NAMALWA (cell line): ENCODE measurements at places on chromosomes 7 and 10.
A peak's percentile ranks its signal among the peaks of the same experiment; 100 is the strongest.

- DNase-seq, result no peak
These were observed 704.9 kb upstream of the LRRN3 start for GRCh38 chr7:110386006-110386405.

GRCh38 chr7:50486512-50486911 lies 36.4 kb upstream of the FIGNL1 start:
- no peak for DNase-seq

GRCh38 chr10:128811511-128811910 lies 655.5 kb upstream of the MGMT start:
- no peak for DNase-seq

DNA sequence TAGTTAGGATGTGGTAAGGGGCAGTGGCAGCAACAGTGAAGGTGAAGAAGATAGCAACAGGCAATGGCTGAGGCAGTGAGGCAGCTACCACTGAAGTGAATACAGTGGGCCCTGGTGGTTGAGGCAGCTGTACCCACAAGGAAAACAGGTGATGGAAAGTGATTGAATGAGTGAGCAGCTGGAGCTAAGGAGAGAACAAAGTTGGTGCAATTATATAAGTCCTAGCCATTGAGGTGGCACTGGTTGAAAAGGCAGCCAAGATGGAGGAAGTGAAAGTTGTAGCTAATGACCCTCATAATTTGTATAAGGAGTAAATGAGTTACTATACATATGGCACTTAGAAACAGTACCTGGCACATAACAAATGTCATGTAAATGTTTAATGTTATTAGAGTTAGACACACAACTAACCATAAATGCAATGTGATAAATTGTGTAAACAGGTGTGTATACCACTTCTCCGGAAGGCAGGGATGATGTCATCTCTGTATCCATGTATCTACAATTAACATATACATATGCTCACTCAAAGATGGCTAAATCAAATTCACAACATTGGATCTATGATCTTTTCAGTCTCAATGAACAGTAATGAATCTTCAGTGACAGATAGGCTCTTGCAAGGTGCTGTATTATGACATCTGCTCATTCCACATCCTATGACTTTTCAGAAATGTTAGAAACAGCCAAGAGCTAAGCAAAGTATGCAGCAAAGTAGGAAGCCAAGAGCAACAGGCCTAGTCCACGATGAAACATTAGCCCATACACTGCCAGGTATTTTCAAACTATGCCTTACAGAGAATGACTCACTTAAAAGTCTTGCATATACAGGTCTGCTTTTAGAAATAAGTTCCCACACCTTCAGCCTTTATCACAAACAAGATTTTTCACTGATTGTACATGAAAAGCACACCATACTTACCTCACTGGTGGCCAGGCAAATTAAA lies 10.7 kb downstream of the XPNPEP1 start:
- peak; percentile 92 for DNase-seq

DNA sequence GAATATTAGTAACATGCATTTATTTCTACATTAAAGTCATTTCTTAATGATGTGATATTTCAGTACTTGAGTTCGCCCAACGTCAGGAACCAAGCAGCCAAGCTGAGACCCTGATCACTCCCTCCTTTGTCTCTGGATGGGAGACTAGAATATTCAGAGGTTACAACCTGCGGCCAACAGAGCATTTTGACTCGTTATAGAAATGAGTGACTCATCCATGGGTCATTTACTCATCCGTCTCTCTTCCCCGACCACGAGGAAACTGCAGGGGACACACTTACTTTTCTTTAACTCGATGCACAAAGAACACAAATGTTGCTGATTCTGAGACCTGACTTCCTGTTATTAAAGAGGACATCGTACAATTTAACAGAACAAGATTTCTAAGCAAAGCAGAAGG lies 343.3 kb downstream of the FRMD4A start:
- DNase-seq, result no peak

DNA sequence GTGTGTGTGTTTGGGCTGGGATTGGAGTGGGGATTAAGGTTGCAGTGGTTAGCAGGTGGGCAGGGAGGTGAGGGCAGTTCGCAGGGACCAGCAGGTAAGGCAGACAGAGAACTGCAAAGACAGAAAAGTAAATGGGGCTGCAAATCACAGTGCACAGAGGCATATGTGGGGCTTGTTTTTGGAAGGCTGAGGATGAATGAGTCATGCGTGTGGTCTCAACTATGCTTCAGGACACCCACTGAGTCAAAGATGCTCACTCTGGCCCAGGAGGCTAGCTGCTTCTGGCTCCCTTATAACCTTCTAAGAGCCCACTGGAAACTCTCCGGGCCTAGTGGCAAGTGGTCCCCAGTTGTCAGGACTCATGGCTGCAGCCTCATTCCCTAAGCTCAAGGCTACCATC lies 118.2 kb downstream of the ZNF248 start:
- DNase-seq, result no peak

DNA sequence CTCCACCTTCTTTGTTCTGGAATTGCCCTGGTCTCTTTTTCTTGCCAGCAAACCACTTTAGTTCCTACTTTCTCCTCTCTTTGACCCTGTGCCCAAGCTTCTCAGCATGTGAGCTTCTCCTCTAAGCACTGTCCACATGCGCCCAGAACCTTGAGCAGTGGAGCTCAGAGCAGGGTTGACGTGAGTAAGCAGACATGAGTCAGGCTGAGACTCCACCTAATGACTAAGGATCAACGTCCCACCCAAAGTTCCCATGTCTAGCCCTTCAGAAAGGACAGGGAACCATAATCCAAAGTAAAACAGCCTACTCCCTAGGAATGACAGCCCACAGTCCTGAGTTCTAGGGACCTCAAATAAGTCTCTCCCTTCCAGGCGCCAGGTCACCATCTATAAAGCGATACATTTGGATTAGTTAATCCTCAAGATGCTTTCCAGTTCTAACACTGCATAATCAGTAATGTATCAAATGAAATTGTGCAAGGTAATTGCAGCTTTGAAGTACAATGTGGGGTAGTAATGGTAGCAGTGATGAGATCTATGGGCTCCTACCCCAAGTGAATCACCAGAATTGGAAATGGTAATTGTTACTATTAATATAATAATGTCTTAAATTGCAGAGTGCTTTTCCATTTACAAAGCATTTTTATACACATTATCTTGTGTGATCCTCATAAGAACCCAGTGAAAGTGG lies 44.5 kb downstream of the KCNMA1 start:
- DNase-seq, result no peak

GRCh38 chr7:74405191-74405898 lies 48.4 kb upstream of the GTF2IRD1 start:
- DNase-seq, result peak; percentile 63

- DNase-seq, result no peak
These were observed 394.0 kb downstream of the THSD7A start for GRCh38 chr7:11437994-11438393.

DNA sequence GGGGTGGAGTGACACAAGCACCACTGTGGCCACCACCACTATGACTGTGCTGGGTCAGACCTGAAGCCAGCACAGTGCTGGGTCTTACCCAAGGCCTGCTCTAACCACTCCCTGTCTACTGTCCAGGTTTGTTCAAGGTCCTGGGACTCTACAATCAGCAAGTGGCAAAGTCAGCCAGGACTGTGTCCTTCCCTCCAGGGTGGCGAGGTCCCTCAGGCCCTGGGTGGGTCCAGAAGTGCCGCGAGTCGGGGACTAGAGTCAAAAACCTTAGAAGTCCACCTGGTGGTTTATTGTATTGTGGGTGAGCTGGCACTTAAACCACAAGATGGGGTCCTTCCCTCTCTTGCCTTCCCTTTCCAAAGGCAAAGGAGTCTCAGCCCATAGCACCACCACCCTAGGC lies 30.8 kb upstream of the AGR3 start:
- DNase-seq, result no peak

GRCh38 chr7:27202018-27202861 lies 2.3 kb upstream of the HOXA13 start:
- no peak for DNase-seq

- no peak for DNase-seq
These were observed 83.1 kb downstream of the FZD1 start for GRCh38 chr7:91347290-91347689.

- no peak for DNase-seq
These were observed 100.8 kb upstream of the STK17A start for GRCh38 chr7:43481902-43482678.

GRCh38 chr10:102627736-102628293 lies 16.5 kb upstream of the TRIM8 start:
- no peak for DNase-seq

- no peak for DNase-seq
These were observed 18.0 kb upstream of the XPNPEP1 start for GRCh38 chr10:109941236-109941862.

DNA sequence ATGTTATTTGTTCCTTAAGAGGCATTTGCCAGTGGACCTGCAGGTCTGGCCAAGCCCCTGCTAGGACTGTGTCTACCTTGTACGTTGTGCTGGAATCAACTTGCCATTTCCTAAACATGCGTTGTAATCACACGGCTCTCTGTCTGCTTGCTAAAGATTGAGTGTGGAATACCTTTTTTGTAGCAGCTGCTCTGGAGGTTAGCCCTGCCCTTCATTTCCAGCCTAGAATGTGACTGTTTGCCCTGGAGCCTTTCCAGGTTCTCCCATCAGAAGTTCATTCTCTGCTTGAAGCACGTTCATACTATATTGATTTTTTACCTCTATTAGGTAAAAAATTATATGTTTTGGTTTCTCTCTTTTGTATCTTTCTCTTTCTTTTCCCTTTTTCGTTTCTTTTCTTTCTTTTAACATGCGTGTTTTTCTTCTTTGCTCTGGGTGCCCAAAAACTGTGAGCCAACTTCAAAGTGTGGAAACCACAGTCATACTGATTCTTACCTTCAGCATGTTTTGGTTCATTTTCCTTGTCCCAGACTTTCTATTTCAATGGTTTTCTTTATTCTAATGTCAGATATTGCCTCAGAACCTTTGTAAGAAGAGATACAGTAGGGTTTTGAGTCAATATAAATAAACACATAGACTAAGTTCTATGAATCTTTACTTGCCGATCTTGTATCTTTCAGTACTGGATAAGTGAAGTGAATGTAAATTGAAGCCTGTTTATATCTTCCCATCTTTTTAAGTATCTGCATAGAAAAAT lies 111.9 kb upstream of the RPA3 start:
- no peak for DNase-seq

- no peak for DNase-seq
These were observed 212.0 kb upstream of the TBX20 start for GRCh38 chr7:35465791-35466336.

GRCh38 chr7:71491336-71491735 lies 359.4 kb downstream of the GALNT17 start:
- DNase-seq, result no peak

DNA sequence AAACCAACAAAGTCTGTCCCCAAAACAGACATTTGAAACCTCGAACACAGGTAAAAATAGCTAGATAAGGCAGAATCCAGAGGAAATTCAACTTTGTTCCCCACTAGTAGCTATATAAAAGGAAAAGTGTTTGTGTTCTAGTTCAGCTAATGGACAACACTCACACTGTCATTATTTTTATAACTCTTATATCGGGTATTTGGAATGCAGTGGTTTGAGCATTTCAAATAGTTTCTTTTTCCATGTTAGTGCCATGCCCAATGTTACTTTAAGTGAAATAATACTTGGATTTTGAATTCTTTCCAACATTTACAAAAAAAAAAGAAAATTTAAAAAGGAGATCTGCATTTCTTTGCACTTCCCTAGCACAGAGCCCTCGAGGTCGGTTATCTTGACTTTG lies 213.6 kb downstream of the DOCK4 start:
- DNase-seq, result no peak

DNA sequence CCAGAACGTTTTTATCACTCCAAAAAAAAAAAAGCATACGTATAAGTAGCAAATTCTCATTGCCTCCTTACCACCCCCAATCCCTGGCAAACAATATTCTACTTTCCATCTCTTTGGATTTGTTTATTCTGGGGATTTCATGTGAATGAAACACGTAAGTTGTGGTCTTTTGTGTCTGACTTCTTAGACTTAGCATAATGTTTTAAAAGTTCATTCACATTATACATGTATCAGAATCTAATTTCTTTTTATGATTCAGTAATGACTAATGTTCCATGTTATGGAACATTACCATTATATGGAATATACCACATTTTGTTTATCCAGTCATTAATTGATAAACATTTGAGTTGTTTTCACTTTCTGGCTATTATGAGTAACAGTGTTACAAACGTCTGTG lies 12.5 kb upstream of the KLHL7 start:
- no peak for DNase-seq

GRCh38 chr10:48762064-48763042 lies 77.7 kb downstream of the WDFY4 start:
- DNase-seq, result no peak

GRCh38 chr10:116201011-116201410 lies 72.0 kb downstream of the GFRA1 start:
- no peak for DNase-seq

DNA sequence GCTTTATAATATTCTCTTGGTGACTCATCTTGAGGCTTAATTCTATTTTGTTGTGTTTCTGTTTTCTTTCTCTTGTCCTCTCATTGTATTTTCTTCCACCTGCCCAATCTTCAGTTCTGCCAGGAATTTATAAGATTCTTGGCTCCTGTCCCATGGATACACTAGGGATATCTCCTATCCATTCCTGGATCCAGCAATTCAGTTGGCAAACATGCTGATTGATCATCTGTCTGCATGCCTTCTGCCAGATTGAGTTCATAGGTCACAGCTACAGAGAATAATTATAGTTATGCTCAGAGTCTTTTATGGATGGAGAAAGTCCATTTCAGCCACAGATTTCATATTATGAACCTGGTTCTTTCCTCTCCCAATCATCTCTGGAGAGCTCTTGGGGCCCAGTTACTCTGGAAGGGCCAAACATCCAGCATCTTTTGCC lies 140.4 kb upstream of the MAGI2 start:
- no peak for DNase-seq

DNA sequence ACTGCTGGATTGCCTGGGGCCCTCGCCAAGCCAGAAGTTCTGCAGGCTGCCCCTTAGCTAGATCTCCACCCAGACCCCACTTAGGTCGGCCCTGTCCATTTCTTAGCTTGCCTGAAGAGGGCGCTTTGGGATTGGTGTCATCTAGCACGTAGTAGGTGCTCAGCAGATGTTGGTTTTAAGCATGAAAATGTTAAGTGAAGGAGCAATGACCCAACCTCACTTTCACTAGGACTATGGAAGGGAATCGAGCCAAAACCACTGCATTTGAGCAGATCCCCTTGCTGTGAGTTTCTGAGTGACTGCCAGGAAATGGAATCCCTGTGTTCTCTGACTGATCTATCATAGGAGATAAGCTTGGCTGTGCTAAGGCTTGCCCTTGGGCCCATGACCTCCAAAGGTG lies 131.7 kb upstream of the EEPD1 start:
- DNase-seq, result peak; percentile 51

GRCh38 chr10:63114031-63114814 lies 18.9 kb upstream of the NRBF2 start:
- no peak for DNase-seq
